ENCODE measurements at places on chromosomes 5 and 9.

DNA sequence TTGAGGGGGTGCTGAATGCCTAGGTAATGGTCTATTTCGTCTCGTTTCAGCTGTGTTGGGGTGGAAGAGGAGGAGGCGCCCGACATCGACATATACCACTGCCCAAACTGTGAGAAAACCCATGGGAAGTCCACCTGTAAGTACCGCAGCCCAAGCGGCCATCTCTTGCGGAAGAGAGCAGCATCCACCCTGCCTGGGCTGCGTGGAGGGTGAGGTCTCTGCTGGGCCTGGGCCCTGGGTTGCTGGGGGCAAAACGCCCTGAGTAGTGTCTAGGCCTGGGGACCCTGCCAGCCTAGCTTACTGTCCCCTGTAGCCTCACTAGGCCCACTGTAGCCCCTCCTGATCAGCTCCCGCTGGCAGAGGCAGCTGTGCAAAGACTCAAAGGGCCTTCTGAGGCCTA is 53.5 kb downstream of the PHF2 start:
- DNase-seq, result no peak

GRCh38 chr5:108541836-108542235 is 159.9 kb upstream of the FBXL17 start:
- DNase-seq, result no peak

- no peak for DNase-seq
These were observed 24.5 kb downstream of the IGIP start for GRCh38 chr5:140150201-140150600.

- DNase-seq, result no peak
These were observed 36.2 kb downstream of the SNX18 start for GRCh38 chr5:54553659-54554207.

DNA sequence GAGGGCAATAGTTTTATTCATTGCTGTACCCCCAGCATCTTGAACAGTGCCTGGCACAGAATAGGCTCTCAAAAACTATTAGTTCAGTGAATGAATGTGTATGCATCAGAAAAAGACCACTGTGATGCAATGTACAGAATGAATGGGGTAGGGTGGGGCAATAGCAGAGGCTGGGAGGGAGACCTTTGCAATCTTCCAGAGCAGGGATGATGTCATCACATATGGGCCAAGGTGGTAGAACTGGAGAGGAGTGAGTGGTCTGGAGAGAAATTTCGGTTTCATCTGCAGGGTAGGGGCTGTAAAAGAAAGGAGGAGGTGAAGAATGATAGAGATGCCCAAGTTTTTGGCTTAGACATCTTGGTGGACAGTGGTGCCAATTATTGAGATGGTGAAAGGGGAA is 23.4 kb upstream of the ARAP3 start:
- no peak for DNase-seq

DNA sequence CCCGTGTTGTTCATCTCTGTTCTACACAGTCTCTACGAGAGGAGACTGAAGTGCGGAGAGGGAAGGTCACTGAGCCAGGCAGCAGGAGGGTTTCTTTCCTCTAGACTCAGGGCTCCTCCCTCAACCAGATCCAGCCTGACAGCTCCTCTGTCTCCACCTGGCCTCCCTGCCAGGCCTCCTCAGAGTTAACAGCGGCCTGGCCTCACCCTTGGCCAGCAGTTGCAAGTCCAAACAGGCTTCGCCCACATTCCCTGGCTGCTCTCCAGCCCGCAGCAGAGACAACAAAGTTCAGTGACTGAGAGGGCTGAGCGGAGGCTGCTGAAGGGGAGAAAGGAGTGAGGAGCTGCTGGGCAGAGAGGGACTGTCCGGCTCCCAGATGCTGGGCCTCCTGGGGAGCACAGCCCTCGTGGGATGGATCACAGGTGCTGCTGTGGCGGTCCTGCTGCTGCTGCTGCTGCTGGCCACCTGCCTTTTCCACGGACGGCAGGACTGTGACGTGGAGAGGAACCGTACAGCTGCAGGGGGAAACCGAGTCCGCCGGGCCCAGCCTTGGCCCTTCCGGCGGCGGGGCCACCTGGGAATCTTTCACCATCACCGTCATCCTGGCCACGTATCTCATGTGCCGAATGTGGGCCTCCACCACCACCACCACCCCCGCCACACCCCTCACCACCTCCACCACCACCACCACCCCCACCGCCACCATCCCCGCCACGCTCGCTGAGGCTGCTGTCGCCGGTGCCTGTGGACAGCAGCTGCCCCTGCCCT is at the start of gene HRCT1:
TSS of gene HRCT1 (plus strand) at position 291 of the 768 bp plus-strand sequence. CDS start at position 377, 86 bp downstream.
- DNase-seq, result peak; percentile 87

DNA sequence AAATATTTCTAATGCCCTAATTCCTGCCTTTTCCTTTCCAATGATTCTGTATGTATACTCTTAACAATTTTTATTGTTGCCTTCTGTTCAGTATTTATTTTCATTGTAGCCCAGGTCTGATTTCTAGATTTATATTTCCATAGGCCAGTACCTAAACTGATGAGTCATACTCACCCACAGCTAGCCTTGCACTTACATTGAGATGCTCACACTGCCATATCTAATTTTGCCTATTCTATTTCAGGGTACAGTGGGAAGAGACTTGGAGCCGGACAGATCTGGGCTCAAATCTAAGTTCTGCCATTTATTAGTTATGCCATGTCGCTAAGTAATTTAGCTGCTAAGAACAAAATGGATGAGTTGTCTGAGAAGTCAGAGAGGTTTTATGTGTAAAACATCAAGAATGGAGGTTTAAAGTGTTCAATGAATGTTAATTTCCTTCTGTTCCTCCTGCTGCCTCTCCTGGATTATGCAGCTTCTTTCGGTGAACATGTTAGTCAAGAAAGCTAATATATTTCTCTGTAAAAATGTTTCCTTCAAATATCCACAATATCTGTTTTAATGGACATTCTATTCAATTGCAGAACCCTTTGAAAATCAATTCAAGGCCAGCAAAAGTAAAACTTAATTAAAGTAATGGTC is 62.3 kb upstream of the CDK5RAP2 start:
- peak; percentile 19 for DNase-seq

DNA sequence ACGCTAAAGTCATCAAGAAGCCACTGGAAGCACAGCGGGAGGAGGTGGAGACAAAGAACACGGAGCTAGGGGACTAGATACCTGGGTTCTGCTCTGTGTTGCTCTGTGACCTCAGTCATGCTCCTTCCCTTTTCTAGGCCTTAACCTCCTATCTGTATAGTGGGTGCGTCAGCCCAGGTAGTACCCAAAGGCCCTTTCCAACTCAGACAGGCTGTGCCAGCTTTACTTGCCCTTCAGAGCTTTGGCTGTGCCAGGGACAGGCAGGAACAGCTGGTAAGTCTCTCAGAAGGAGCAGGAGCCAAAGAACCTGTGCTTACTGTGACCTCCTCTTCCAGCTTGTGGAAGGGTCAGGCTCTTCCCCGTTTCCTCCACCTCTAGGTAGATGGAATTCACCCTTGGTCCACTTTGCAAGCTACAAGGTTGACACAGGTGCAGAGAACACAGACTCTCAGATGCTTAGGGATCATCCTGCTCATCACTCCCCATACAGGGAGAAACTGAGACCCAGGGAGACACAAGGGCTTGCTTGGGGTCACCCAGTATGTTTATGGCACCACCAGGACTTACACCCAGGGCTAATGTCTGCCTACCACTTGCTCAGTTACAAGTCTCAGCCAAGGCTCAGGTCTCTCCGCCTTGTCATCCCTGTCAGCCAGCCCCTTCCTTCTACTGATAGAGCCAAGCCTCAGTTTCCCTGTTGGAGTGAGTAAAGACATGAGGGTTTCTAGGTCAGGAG is 1.7 kb downstream of the CCDC69 start:
- DNase-seq, result no peak

- DNase-seq, result no peak
These were observed 1352.2 kb upstream of the ACO1 start for GRCh38 chr9:31032206-31032605.
